Activated CD8-positive, alpha-beta memory T cell treated with anti-CD3 and anti-CD28 coated beads for 1 hour (primary cell): ENCODE measurements at places on chromosomes 5 and 9.

GRCh38 chr9:78552802-78553201 is 255.9 kb downstream of the PSAT1 start:
- no peak for DNase-seq

- DNase-seq, result no peak
Observed at GRCh38 chr5:141328231-141328630, 2.1 kb upstream of the PCDHGA1 start.

DNA sequence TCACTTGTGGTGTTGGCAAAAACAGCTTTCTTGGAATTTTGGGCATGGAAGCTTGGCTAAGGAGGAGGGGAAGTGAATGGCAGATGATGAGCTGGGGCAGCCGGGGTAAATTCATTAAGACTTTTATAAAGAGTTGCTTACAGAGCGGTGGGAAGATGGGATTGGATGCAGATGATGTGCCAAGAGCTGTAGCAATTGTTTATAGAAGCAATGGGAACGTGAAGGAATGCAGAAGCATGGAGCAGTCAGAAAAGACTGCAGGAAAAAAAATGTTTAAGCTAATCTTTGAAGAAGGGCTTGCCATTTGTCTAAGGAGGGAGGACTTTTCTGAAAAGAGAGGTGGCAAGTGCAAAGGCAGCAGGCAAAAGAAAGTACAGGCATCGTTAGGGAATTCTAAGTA is 86.6 kb upstream of the SHISAL2B start:
- no peak for DNase-seq

DNA sequence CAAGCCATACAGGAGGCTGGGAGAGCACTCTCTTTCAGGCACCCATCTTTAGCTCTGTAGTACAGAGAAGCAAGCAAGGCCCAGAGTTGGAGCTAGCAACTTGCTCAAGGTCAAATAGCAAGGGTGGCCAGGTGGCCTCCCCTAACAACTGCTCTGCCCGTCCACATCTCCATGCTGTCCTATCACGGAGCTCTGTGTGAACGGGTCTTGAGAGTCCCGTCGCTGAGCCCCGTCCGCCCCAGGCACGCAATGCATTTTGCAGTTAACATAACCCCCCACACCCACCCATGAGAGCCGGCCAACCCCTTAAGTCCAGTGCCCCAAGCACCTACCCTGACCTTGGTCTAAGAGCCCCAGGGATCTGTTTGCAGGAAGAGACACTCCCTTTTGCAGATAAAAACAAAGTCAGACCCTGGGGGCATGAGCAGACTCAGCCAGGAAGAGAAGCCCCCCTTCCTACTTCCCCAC is 1.5 kb downstream of the RNF44 start:
- DNase-seq, result no peak

DNA sequence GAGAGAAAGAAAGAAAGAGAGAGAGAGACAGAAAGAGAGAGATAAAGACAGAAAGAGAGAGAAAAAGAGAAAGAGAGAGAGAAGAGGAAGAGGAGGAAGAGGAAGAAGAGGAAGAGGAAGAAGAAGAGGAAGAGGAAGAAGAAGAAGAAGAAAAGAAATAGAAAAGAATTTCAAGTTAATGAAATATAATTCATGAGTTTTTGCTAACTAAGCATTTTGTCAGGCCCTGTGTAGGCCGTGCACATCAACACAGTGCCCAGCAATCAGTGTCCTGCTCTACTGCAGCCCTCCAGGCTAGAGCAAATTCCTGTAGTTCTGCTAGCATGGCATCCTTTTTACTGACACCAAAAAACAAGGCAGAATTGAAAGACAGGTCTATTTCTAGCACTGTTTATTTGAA is 62.1 kb downstream of the PLPP1 start:
- DNase-seq, result no peak

DNA sequence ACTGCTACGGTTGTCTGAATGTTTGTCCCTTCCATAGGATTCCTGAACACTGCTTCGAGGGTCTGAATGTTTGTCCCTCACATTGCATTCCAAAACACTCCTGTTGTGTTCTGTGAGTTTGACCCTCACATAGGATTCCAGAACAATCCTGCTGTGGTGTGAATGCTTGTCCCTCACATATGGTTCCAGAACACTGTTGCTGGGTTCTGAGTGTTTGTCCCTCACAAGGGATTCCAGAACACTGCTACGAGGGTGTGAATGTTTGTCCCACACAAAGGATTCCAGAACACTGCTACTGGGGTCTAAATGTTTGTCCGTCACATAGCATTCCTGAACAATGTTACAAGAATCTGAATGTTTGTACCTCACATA is 201.2 kb downstream of the FOXD4L6 start:
- DNase-seq, result no peak

DNA sequence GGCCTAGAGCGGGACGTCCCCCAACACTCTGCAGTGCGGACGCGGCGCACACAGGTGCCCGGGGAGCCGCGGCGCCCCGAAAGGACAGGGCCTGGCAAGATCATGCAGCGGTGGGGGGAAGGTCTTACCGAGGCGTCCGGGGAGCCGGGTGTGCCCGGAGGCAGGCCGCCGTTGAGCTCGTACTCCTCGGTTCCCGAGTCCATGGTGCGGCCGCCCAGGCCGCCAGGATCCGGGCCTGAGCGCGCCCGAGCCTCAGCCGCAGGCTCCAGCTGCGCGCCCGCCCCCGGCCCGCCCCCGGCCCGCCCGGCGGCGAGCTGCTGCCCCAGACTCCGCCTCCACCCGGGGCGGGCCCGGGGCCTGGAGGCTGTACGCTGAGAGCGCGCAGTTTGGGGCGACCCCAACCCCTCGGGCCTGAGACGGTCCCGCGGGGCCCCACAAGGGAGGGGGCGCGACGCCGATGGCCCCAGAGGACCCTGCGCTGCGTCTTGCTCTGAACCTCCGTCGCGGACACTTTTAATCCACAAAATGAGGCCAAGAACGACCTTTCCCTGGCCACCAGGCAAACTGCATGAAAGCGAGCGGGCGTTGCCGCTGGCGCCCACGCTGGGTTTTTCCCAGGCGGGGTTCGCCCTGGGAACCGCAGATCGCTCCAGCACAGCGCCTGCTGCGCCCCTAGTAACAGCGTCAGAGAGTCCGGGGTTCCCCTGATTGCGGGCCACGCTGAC is at the start of gene NINJ1:
TSS of gene NINJ1 (minus strand) at position 237 of the 725 bp plus-strand sequence. CDS start at position 203, 34 bp downstream.
- DNase-seq, result peak; percentile 63

DNA sequence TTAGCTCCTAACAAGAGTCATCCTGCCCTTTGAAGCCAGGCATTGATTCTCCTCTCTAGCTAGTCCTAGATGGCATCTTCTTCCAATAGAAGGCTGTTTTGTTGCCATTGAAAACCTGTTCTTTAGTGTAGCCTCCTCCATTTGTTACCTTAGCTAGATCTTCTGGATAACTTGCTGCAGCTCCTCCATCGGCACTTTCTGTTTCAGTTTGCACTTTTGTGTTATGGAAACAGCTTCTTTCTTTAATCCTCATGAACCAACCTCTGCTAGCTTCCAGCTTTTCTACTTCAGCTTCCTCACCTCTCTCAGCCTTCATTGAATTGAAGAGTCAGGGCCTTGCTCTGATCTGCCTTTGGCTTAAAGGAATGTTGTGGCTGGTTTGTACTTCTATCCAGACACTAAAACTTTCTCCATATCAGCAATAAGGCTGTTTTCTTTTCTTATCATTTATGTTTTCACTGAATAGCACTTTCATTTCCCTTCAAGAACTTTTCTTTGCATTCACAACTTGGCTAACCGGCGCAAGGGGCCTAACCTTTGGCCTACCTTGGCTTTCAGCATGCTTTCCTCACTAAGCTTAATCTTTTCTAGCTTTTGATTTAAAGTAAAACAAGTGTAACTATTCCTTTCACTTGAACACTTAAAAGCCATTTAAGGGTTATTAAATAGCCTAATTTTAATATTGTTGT is 166.5 kb upstream of the SLC12A2 start:
- no peak for DNase-seq

DNA sequence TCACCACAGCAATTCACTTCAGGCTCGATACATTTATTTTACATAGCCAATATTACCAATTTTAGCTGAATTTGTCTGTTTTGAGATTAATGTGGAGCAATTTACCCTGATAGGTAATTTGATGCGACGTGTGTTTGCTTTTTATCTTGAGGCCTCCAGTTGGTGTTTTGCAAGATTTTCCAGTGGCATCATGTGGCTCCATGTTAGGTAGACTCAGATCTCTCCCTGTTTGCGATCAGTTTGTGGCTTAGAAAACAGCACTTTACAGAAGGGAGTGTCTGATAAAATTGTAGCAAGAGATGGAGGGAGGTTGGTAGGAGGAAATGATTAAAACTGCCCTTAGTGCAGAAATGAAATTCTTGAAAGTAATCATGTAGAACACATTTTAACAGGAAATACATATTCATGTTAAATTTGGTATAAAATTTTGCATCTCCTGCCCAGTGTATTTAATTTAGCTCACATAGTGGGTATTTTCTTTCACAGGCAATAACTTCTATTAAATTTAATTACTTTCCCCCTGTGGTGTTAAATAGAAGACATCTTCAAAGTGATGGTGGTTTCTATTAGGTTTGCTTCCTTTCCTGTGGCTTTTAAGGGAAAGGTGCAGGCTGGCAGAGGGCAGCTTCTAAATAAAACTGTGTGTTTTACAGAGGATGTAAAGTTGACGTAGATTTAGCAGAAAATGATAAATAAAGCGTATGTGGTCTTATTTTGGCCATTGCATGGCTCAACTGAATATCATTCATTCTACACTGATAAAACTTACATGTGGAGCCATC is 135.8 kb downstream of the KDM4C start:
- no peak for DNase-seq

- DNase-seq, result no peak
Observed at GRCh38 chr5:91151947-91152346, 231.2 kb downstream of the ARRDC3 start.

GRCh38 chr9:68728731-68729130 is 23.7 kb downstream of the PIP5K1B start:
- no peak for DNase-seq

- DNase-seq, result no peak
Observed at GRCh38 chr5:88659529-88660263, 223.3 kb downstream of the MEF2C start.

GRCh38 chr5:173479711-173480110 is 136.7 kb downstream of the BOD1 start:
- DNase-seq, result no peak

GRCh38 chr5:16784088-16784487 is 152.0 kb downstream of the MYO10 start:
- no peak for DNase-seq

DNA sequence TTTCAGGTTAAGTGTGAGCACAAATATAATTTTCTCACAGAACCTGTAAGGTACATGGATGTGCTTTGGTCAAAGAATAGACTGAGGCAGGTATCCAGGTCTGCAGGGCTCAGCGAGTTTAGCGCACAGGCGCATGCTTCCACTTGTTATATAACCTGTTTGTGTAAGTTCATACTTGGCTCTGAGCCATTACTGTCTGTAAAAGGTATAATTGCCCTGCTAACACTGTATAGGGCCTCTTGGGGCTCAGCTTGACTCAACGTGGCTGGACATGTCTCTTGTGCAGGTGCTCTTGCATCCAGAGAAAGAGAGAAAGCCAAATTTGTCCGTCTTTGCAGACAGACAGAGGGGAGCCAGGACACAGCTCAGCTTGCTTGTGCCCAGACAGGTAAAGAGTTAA is 759.6 kb downstream of the MTRR start:
- no peak for DNase-seq

DNA sequence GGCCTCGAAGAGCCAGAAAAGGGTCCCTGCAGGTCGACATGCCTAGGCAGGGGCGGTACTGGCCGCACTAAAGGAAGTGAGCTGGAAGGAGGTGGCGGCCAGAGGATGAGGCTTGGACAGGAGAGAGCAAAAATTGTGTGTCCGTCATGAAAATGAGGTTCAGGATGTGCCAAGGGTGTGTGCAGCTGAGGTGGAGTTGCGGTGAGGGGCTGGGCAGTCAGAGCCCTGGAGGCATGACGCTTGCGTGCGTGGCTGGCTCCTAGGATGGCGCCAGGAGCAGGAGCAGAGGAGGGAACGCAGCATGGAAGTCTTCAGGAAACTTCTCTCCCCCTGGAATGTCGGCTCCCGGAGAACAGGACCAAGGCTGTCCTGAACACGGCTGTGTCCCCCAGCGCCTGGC is 5.5 kb upstream of the PDLIM7 start:
- DNase-seq, result no peak

DNA sequence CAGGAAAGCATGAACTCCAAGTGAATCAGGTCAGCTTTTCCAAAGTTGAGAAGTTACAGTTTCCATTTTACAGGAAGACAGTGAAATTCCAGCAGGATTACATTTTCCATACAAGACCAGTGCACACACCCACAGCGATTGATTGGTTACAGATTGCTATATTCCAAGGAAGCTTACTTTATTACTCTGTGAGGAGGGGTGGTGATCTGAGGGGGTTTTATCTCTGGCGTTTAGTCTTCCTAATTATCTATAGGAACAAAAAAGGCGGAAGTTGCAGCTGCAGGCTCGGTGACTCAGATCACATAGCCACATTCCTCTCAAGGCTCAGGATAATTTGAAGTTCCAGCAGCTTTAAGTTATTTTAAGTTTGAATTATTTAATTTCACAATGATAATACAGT is 450.4 kb upstream of the NMUR2 start:
- DNase-seq, result no peak

GRCh38 chr5:126108470-126108869 is 314.7 kb upstream of the GRAMD2B start:
- DNase-seq, result no peak

GRCh38 chr5:15938186-15938585 is 241.4 kb downstream of the MARCHF11 start:
- no peak for DNase-seq

DNA sequence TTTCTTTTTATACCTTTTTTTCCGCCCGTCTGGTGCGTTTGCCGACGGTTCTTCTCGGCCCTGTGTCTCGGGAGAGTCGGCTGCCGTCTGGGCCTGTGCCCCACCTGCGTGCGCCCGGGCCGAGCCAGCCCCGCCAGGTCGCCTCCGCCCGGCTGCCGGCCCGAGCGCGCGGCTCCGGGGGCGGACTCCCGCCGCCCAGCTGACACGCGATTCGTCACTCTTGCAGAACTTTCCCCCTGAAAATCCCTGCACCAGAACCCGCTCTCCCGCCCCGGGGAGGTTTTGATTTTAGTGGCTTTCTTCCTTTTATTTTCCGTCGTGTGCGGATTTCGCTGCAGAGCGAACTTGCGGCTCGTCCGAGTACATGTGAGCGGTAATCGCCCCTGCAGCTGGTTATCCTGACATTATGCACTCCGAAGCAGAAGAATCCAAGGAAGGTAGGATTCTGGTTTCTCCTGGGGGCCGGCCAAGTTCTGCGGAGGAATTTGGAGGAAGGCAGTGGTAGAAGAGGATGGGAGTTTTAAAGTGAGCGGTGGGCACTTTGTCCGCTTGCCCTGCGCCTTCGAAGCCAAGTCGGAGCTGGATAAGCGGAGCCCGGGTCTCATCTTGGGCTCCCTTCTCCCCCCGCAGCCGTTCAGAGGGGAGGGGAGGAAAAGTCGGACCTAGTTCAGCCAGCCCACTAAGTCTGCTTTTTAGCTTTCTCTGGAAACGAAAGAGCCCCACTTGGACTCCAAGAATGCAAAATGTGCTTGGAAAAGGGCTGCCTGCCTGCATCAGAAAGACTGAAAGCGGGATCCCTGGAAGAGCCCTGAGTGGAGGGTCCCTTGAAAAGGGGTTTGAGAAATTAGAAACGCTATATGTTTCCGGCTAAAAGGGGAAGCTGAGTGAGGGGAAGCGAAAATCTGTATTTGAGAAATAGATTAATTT is at the start of gene TNFAIP8:
TSS of gene TNFAIP8 (plus strand) at position 335 of the 927 bp plus-strand sequence. CDS start at position 407, 72 bp downstream.
- DNase-seq, result no peak

- DNase-seq, result no peak
Observed at GRCh38 chr5:179115307-179115706, 55.1 kb downstream of the ZNF354C start.
